Fibroblast of skin of back (primary cell): ENCODE measurements at places on chromosomes 11 and 22.

DNA sequence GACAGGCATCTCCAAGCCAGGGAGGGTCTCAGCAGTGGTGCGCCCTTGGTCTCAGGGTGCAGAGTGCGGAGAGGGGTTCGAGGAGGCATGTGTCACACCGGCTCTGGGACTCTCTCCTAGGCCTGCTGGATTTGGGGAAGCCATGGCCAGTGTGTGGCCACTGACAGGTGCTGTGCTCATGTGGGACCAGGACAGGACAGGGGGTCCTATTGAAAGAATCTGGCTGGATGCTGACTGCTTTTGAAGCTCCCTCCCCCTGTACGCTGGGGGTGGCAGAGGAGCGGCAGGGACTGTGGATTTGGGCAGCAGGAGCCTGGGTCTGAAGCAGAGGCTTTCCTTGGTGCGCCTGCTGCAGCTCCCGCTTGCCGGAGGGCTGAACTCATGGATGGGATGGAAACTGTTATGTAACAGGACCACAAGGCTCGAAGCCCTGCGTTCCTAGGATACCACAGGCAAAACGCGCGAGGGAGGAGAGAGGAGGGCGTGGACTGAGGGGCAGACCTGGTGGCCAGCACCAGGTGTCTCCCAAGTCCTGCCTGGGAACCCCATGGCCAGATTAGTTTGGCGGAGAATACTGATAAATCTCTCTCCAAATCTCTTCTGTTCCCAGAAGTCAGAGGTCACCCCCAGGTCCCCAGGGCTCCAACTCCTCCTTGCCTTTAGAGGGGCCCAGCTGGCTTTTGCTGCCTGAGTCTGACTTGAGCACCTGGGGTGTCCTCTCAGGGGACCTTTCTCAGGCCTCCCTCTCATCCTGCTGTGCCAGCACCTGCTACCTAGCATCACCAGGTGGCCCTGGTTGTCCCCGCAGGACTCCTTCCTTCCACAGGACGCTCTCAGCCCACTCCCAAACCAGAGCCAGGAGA is 13.8 kb upstream of the TEF start:
- DNase-seq = peak; percentile 23

GRCh38 chr11:79813551-79813950 is 372.7 kb upstream of the TENM4 start:
- no peak for DNase-seq

GRCh38 chr22:43008509-43008908 is 6.4 kb downstream of the PACSIN2 start:
- DNase-seq = peak; percentile 38

DNA sequence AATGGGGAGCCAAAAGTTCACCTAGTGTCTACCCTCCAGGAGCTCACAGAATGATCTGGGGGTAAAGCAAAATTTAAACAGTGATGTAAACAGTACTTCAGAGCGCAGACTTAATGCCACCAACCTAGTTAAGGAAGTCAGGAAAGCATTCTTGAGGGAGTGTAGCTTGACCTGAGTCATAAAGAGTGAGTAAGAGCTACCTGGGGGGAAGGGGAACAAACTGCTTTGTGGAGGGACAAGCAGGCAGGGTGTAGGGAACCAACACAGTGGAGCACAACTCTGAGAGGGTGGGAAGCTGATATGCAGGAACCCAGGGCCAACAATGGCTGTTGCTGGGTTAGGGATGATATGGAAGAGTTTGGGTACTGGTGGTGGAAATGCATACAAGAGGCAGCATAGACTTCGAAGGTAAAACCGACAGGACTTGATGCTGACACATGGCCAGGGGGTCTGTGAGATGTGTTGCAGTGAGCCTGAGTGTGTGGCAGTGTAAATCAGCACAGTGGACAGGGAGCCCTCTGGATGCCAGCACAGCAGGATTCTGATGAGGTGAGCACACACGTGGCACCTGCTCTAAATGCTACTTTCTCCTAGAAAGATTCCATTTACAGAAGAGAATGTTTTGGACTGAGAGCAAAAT is 58.3 kb upstream of the CYP2D6 start:
- peak; percentile 37 for DNase-seq

DNA sequence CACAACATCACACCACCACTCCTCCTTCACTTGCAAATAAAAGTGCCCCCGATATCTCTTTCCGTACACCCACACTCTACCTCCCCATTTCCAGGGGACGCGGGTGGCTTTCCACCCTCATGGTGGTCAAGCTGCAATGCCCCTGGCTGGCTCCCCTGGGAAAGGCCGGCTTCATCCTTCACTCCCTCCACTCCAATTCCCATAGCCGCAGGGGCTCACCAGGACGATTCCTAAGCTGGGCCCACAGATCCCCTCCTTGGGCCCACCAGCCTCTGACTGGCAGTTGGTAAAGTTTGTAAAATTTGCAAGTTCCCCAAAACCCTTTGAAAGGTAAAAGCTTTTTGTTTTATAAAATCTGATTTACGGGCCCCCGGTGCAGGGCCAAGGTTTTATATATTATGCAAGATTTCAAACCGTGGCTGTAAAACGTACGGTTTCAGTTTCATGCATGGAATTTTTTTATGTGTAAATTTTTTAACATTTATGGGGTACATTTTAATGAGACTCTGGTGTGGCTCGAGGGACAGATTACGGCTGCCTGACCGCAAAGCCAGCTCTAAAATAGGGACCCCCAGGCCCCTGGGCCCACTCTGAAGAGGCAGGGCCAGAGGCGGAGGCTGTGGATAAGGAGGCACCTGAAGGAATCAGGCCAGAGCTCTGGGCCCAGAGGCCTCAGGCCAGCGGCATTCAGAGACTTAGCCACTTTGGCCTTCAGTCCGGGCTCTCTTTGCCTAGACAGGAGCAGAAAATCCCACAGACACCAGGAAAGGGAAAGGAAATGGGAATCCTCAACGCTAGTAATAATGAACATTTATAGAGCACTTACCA is 106.5 kb downstream of the FEZ1 start:
- no peak for DNase-seq

DNA sequence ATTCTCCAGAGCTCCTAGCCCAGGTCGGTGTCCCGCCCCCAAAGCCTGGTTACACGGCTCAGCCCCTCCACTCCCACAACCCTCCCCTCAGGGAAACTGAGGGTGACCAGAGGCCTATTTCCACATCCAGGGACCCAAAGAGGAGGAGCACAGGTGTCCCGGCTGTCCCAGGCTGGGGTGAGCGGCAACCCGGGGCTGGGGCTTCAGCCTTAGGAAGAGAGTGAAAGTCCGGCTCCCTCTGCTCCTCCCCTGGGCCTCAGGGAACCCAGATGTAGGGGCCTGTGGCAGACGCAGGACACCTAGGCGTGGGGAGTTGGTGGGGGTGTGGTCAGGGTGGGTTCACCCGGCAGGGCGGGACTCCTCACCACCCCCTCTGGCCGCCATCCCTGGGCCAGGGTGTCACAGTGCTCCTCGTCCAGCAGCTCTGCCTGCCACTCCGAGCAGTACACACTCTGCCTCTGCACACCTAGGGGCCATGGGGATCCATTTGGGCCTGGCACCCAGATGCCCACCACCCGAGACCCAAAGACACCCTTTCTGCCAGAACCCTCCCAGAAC is 63.1 kb downstream of the ARFGAP3 start:
- no peak for DNase-seq

DNA sequence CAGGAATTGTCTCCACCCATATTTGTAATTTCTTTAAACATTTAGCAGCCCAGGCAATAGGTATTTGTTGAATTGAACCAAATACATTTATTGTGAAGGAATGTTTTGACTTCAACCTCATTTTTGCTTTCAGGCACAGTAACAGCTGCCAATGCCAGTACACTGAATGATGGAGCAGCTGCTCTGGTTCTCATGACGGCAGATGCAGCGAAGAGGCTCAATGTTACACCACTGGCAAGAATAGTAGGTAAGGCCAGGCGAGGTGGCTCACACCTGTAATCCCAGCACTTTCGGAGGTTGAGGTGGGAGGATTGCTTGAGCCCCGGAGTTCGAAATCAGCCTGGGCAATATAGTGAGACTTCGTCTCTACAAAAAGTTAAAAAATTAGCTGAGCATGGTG is 20.9 kb downstream of the ACAT1 start:
- DNase-seq = no peak

DNA sequence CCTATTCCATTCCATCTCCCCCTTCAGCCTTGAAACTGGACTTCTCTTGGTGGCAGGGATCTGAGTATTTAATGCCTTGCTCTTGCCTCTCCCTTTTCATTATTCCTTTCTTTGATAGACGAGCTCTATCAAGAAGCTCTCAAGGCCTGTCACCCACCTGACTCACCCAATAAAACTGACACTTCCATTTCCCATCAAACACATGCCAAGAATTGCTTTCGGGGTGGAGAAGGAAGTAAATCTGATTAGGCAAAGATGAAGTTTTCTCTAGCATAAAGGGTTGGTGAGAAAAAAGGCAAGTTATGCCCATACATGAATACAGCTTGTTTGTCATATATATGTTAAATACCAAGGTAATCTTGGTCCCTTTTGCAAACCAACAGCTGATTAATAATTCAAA is 34.9 kb upstream of the MYEOV start:
- DNase-seq = no peak

DNA sequence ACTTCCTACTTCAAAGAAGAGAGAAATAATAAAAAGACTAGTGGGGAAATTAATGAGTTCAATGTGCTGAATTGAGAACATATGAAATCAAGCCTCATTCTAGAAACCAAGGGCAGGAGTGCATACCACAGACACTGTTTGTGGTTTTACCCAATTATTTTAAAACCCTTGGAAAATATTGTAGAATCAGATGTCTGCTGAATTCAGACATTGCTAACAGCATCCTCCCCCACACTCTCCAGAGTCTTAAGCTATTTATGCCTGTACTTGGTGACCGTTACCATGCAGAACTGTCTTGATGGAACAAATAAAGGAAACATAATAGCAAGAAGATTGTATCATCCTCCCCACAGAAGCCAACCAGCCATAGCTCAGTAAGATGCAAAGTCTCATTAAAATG is 850.1 kb downstream of the NTM start:
- peak; percentile 91 for DNase-seq

GRCh38 chr11:2015025-2015424 is 17.4 kb upstream of the H19 start:
- no peak for DNase-seq

GRCh38 chr11:111327908-111328624 is 29.7 kb downstream of the POU2AF3 start:
- no peak for DNase-seq

- peak; percentile 33 for DNase-seq
Measured at GRCh38 chr11:104254347-104254746, 90.4 kb upstream of the PDGFD start.

DNA sequence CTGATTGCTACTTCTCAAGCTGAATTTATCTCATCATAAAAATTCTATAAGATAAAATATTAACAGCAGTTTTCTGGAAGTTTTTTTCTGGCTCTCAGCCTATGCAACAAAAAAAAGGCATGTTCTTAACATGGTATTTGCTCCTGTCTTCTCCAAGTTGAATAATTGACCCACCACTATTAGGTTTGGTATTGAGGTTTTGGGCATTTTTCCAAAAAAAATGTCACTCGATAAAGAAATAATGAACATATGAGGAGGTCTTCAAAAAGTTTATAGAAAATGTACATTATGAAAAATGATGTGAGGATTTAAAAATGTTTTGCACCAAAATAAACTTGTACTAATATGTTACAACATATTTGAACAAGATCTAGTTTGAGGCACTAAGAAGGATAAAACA is 808.6 kb upstream of the RAG2 start:
- DNase-seq = peak; percentile 8
